ENCODE measurements at places on chromosomes 5 and 9. TPM values are rescaled to one million over a fixed set of nuclear protein-coding genes. Genes with fewer than 3 reads are reported as not detected.

DNA sequence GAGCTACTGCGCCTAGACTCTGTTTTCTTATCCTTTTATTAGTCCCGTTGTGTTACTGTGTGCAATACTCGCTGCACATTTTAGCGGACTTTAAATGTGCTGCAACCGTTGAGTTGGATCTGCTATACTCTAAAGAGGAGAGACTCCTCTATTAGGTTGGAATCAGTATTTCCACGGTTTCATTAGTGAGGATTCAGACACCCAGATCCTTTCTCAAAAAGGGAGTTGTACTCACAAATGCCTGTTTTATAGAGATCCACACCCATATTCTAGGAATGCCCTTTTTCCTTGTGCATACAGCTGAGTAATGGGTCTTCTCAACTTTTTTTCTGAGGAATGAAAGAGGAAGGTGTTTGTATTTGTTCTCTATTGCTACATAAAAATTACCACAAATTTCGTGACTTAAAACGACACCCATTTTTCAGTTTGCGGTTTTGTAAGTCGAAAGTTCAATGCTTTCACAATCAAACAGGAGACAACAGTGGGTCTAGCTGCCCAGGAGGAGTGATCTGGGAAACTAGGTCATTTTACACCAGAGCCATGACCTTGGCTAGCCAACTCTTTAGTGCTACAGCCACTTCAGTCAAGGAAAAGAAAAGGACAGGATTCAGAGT lies 52.8 kb upstream of the SLC44A1 start:
- no peak for DNase-seq

DNA sequence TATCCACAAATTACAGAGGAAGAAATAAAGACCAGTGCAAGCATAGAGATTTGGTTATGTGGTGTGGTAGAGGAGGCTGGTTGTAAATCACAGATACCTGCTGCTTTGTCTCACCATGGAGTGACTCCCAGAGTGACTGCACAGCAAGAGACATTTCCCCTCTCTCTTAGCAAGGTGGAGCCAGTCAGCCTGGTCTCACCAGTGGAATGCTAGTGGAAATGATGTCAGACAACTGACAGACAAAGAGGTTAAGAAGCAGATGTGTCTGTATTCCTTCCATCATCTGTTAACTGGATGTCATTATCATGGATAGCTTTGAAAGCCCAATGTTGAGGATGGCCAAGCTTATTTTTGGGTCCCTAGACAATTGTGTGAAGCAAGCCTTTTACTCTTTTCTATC lies 509.4 kb upstream of the SEMA6A start:
- DNase-seq: no peak

The PHF24 gene
- not detected for polyA plus RNA-seq

The CDX1 gene
- polyA plus RNA-seq: 0.30 TPM

The ANGPTL2 gene
- 108 TPM for polyA plus RNA-seq

The ABO gene
- polyA plus RNA-seq: not detected

Data from AG04450 (cell line).